Cerebellum (tissue), 4 donors: ENCODE measurements at places on chromosomes 1 and 21.
A peak's percentile ranks its signal among the peaks of the same experiment; 100 is the strongest.

DNA sequence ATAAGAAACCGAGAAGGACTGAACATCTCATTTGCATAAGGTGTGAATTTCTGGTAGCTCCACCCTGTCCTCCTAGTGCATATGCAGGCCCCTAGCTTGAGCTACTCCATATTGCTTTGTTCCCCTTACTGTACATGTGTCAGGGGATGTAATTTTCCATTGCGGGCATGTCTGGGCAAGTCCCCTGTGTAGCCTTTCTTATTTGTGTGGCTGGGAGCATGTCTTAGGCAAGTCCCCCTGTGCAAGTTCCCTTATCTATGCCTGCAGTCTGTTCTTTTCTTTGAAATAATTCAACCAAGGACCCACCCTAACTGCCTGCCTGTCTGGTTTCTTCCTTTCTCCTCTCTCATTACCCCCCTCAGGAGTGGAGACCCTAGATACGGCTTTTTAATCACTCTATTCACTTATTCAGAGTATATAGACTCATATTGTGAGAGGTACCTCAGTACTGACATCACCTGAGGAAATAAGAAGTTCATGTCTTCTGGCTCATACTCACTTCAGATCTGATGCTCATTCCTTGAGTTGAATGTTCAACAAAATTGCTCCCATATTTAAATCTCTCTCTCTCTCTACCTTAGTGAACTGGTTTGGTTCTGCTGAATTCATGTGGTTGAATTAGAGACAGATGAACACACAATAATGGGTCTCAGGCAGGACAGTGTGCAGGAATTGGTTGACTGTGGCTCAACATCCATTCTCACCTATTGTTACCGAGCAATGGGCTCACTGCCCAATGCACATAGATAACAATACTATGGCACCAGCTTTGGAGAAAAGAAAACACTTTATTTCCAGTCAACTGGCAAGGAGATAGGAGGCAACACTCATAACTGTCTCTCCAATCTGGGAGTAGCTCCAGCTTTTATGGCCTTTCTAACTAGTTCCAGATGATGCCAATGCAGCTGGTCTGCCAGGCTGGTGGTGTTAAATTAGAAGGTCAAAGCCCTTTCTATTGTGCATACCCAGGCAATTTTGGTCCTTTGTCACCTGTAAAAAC, 27.9 kb upstream of the NPL start:
- no peak for DNase-seq

DNA sequence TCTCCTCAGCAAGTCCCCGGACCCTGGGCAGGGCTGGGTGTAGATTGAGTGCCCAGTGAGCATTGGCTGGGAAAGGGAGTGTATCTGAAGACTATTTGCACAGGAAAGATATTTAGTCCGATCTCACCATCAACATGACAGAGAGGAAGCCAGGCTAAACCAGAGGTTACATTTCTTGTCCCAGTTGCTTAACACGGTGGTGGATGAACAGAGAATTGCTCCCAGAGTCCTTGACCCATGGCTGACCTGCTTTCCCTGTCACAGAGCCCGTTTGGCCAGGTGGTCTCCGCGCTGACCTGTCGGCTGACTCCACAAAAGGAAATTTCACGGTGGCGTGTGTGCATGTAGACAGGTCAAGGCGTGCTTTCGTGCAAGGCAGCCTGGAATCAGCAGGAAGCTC, 83.5 kb downstream of the BEND5 start:
- DNase-seq = no peak

DNA sequence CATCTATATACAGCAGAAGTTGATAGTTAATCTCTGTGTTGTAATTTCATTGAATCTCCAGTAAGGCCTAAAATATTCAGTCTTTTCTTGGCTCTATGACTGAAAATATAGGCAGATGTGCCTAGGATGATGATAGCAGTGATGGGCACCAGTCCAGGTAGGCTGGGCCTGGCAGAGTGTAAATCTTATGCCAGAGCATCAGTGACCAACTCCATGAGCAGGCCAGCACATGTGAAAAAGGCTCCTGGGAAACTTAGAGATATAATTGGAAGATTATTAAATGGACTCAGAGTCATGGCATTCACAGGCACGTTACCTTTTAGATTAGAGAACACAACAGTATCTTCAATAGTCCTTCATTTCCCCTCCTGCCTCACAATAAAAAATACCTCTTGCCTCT, 20.7 kb upstream of the CYYR1 start:
- no peak for DNase-seq

DNA sequence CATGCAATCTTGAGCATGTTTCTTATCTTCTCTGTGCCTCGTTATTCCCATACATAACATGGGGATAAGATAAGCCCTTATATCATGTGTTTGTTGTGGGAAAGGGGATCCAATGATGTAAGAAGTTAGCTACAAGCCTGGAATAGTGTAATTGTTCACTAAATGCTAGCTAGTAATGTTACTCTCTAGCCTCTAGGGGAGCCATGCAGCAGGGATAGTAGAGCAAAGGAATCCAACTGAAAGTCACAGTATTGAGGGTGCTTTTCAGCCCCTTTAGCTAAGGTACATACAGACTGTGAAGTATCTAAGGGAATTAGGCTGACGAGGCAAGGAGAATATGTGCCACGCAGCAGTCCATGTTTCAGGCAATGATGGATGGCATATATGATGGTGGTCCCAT, 46.9 kb downstream of the IL23R start:
- DNase-seq = no peak

DNA sequence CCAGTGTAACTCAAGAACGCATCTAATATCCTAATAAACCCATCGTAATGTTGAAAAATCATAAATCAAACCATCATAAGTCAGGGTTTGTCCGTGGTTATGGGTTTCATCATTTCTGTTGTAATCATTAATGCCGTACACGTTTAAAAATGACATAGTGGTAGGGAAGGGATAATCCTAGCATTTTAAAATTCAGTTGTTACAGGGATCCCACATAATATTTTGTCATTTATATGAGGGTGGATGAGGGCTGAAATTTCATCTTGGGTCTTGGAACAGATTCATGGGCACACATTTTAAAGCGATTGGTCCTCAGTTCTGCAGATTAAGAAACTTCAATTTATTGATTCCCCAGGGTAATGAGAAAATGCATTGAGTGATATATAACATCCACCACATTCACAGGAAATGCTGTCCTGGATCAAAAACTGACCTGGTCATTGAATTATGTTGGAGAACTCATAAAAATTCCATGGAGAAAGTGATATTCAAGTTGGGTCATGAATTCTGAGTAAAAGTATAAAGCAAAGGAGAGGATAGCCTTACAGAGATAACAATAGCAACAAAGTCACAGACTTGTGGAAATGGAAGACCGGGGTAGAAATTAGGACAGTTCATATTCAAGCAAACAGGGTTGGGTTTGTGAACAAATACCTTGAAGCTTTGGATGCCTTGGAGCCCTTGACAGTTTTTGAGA, 1527.3 kb upstream of the TPTE start:
- DNase-seq = no peak

DNA sequence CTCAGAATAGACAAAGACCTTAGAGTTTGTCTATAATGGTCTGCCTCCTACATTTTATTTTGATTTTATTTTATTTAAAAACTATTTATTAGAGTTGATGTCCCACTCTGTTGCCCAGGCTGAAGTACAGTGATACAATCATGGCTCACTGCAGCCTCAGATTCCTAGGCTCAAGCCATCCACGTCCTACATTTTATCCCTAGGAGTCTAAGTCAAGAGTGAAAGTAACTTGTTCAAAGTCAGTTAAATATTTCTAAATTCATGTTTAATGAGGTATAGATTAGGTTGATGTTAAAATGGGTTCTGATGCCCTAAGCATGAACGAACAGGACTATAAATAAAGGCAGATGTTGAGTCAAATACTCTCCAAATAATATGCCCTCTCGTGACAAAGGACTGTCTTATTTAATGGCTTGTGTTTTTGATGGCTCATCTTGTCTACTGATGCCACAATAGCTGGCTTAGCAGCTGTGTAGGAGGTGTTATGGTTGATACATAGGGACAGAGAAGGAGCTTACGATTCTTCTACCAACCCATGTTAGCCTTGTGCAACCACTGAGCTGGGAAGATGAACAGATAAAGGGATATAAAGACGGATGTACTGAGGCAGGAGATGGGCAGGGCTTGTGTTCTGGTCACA, 66.0 kb upstream of the CR1L start:
- no peak for DNase-seq

DNA sequence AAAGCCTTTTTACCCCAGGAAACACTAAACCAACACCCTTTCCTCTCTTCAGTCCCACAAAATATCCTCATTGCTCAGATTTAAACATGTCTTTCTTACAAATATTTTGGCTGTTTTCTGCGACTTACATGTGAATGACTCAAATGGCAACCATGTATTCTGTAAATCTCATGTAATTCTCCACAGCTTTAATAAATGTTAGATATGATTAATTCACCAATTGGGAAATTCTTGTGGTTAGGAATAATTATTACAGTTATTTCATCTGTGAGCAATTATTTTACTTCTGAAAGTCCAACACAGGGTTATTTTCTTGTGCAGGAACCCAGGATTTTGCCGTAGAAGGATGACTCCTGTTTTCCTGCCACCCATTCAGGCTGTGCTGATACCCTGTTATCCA, 431.5 kb downstream of the LMO4 start:
- no peak for DNase-seq

DNA sequence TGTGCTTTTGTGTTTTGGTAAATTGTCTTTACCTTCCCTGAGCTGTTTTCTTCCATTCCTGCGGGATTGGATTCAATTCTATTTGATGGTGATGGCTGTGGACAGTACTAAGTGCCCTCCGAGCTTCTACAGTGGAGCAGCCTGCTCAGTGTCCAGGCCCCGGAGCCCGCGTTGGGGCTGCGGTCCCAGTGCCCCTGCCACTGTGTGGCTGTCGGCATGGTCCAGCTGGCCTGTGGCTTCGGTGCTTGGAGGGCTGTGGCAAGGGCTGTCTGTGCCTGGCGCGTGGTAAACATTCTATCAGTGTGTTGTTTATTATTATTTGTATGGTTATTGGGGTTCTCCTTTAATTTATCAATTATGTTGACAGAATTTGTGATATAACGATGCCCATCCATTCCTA, 109.1 kb upstream of the COL6A1 start:
- DNase-seq = no peak

GRCh38 chr1:3717041-3717714, 35.1 kb upstream of the CCDC27 start:
- DNase-seq = peak; percentile 38

GRCh38 chr1:2250721-2251281, 22.7 kb downstream of the SKI start:
- no peak for DNase-seq

DNA sequence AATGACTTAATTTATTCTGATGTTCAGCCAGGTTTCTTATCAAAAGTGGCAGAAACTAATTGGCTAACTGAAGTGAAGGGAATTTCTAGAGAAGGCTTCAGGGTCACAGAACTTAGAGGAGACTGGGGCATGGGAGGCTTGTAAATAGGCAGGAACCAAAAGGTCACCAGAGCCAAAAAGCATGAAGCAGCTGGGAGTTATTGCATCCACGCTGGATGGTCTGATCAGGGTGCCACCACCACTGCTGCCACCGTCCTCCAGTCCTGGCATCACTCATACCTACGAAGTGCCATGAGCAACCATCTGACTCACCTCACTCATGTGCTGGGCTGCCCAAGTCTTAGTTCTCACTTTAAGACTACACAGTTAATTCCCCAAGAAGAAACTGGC, 82.5 kb upstream of the DPH5 start:
- no peak for DNase-seq

DNA sequence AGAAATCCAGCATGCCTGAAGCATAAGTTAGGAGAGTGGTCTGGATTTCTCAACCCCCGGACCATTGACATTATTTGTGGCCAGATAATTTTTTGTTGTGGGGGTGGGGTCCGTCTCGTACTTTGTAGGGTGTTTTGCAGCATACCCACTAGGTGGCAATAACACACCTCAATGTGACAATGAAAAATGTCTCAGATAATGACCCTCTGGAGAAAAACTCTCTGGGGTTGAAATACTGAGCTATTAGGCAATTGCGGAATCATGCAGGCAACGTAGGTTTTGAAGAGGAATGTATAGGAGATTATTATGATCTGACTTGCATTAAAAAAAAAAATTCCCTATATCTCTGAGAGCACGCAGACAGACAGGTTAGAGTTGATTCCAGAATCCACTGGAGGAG, 25.3 kb upstream of the RRP15 start:
- DNase-seq = no peak

GRCh38 chr1:107668762-107669161, 296.2 kb downstream of the VAV3 start:
- no peak for DNase-seq

- DNase-seq = no peak
Observed at GRCh38 chr1:17486242-17486641, 46.8 kb upstream of the RCC2 start.

DNA sequence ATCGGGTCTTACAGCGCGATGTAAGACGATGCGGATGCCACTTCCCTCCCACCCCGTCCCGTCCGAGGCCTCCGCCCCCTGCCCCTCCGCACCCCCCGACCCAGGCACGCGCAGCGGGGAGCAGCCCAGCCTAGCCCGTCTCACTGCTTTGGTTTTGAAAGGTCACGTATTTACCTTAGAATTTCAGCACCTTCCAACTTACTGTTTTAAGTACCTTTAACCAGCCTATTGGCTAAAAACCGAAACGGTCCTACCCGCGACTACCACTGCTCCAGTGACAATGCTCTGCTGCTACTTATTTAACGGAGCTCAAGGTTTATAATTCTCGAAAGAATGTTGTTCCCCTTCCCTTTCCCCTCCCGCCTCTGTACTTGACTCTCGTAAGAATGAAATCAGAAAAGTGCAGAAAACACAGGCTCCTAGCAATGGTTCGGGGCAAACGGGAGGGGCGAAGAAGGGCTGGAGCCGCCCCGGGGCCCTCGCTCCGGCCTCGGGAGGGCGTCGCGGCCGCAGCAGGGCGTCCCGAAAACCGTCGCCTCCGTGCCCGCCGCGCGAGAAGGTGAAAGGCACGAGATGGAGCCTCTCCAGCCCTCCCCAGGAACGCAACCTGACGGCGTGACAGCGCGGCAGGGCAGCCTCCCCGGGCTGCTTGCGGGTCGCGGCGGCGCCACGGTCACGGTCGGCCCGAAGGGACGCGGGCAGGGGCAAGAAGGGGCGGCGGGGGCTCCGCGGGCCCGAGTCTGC, 667 bp downstream of the TMEM50B start:
- DNase-seq = peak; percentile 29

- no peak for DNase-seq
Observed at GRCh38 chr21:35716876-35717565, 343.3 kb downstream of the SETD4 start.

- no peak for DNase-seq
Observed at GRCh38 chr1:8134546-8135235, 108.6 kb upstream of the ERRFI1 start.

DNA sequence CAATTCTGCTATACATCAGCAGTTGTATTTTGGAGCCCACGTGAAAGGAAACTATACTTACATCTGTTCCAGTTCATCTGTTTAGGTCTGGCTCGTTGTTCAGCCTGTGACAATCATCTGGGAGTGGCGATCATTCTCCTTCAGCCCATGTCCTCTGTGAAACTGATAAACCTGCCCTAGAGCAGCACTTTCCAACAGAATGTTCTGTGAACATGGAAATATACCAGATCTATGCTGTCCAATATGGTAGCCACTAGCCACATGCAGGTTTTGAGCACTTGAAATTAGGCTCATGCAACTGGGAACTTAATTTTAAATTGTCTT, 24.5 kb upstream of the COQ8A start:
- no peak for DNase-seq
